ENCODE measurements at places on chromosomes 7 and 10. TPM values are rescaled to one million over a fixed set of nuclear protein-coding genes. Genes with fewer than 3 reads are reported as not detected.

- DNase-seq = no peak
Measured at GRCh38 chr10:131891929-131892805, 8.6 kb upstream of the PPP2R2D start.

- DNase-seq = no peak
Measured at GRCh38 chr7:96224685-96225084, 97.2 kb downstream of the SLC25A13 start.

GRCh38 chr10:80590585-80591125, 53.0 kb downstream of the SH2D4B start:
- DNase-seq = no peak

- DNase-seq = peak; percentile 98
Measured at GRCh38 chr10:114714281-114714741, 56.2 kb upstream of the ABLIM1 start.

- no peak for DNase-seq
Measured at GRCh38 chr10:132555648-132556575, 18.3 kb downstream of the INPP5A start.

- no peak for DNase-seq
Measured at GRCh38 chr7:151252961-151253711, 4.6 kb upstream of the SMARCD3 start.

DNA sequence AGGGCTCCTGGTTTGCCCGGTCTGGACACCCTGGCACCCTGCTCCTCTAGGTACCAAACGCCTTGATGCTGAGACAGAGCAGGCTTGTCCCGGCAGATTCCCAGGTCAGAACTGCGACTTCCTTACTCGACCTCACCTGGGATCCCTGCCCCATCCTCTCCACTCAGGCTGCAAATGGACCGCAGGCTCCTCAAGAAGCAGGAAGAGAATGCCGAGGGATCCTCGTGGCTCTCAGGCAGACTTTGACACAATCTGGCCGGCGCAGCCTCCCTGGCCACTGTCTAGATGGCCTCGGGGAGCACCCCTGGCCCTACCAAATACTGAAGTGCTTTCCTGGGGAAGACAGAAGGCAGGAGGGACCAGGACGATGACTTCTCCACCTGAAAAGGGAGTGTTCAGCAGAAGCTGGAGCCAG, 421 bp upstream of the NODAL start:
- DNase-seq = no peak

DNA sequence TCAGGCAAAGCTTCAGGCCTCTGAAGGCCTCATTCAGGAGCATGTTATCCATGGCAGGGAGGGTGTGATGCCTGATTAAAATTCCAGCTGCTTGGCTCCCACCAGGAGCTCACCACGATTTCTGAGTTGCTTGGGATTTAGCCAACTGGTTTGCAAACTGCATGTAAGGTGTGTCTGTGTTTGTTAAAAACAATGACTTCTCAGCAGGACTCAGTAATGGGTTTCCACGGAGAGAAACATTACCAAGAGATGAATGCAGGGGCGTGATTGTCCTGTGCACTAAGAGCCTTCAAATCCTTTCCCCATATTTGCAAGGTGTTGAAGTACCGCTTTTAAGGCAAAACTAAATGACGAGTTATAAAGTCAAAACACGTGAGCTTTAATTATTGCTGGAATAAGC, 88.8 kb upstream of the BTBD16 start:
- DNase-seq = no peak

GRCh38 chr10:73785721-73786511, 510 bp downstream of the ZSWIM8 start:
- DNase-seq = peak; percentile 65

GRCh38 chr10:118912961-118913600, 116.4 kb upstream of the NANOS1 start:
- DNase-seq = no peak

GRCh38 chr10:3886641-3887251, 101.7 kb upstream of the KLF6 start:
- DNase-seq = peak; percentile 96

GRCh38 chr7:150481186-150481920, 30.9 kb downstream of the GIMAP8 start:
- DNase-seq = no peak

DNA sequence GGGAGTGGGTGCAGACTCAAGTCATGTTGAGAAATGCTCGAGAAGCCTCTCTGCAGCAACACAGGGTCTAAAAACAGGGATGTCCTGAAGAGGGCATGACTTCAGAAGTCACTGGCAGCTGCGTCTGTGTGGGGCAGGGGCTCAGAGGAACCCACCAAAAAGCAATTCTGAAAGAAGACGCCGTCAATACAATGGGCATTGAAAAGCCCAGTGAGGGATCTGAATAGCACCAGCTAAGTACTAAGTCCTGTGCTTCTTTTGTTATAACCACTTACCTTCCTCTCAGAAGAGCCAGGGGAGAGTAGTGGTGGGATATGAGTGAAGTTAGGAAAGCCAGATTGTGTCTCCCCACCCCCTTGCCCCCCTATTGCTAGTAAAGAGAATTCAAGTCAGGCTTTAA, 137.2 kb downstream of the INHBA start:
- DNase-seq = no peak

- no peak for DNase-seq
Measured at GRCh38 chr10:88417387-88418030, 165.6 kb downstream of the RNLS start.

GRCh38 chr7:1192171-1192676, 32.2 kb upstream of the ZFAND2A start:
- peak; percentile 95 for DNase-seq

- DNase-seq = peak; percentile 41
Measured at GRCh38 chr10:43479275-43479674, 42.4 kb downstream of the ZNF487 start.

DNA sequence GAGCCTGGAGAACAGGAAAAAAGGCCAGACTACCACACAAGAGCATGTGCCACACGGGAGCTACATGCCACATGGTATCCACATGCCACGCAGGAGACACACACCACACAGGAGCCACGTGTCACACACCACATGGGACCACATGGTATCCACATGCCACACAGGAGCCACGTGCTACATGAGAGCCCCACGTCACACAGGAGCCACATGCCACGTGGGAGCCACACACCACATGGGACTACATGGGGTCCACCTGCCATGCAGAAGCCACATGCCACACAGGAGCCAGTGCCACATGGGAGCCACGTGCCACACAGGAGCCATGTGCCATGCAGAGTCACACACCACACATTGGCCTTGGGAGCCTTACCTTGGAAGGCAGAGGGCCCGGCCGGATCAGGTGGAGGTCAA, 244.4 kb upstream of the PPP2R2D start:
- DNase-seq = no peak

GRCh38 chr7:43879477-43879876, 10.2 kb upstream of the MRPS24 start:
- peak; percentile 93 for DNase-seq

DNA sequence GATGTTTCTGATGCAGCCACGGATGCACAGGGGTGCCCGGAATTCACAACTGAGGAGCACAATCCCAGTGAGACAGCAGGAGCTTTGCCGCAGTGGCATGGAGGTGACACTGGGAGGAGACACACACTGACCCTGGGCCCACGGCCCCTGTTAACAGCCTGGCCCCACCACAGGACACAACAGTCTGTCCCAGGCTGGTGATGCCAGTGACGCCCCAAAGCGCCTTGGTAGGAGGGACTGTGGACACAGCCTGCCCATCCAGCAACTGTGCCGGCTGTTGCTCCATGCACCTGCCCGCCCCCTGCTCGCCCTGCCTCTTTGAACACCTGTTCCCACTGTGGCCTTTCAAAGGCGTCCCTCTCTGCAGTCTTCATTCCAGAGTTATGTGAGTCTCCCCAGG, 49.8 kb downstream of the KLF6 start:
- no peak for DNase-seq

GRCh38 chr10:930625-931325, 730 bp downstream of the LARP4B start:
- DNase-seq = peak; percentile 30

- DNase-seq = peak; percentile 30
Measured at GRCh38 chr10:29600067-29600466, 34.7 kb downstream of the SVIL start.

DNA sequence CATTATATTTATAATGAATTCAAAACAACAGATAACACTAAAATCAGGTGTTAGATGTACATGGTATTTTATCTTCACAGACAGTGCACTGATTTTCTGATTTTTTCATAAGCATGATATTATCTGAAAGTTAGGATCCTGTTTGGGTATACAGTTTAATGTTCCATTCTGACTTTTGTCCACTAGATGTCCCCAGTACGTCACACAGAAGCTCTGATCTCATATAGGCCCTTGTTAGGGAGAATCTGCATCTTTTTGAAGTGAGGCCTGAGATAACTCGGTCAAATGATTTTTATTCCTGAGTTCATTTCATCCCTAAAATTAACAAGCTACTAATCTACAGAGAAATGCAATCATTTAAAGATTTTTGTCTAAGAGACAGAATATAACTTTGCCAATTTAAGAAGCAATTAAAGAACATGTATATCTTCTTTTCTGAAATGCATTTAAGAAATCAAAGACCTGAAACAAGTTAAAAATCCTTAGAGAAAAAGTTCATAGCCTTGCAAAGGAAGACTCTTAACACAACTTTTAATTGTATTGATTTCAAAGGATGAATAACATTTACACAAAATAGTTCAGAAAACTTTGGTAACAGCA, 72.0 kb upstream of the TES start:
- DNase-seq = peak; percentile 83

DNA sequence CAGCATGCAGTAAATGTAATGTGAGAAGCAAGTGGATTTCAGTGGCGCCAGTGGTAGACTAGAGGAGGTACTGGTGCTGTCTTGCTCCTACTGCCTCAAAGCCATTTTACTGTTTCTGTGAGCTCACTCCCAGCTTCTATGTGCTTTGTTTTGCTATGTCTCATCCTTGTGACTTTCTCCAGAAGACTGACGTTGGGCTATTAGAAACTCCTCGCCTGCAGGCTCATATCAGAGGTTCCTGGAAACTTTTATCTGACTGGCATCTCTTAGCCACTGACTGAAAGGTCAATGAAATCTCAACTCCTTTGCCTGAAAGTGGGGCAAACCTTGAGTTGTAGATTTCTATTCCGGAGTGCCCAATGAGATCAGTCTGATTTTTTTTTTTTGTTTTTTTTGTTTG, 66.4 kb upstream of the SORCS1 start:
- DNase-seq = no peak

- no peak for DNase-seq
Measured at GRCh38 chr10:124378881-124379471, 39.7 kb downstream of the OAT start.

DNA sequence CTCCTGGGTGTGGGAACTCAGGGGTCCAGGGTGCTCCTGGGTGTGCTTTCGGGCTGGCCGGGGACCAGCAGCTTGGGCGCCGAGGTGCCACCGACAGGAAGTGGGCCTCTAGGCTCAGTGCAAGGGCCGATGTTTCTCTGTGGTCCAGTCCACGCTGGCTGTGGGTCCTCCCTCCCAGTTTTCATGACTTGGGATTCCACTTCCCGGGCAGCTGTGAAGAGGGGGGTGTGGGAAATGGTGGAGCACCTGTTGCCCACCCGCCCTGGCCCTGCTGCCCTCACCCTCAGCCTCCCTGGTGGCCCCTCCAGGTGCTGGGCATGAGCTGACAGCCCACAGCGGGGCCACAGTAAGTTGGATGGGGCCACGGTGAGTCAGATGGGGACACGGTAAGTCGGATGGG, 58.5 kb downstream of the NKX6-2 start:
- DNase-seq = no peak

DNA sequence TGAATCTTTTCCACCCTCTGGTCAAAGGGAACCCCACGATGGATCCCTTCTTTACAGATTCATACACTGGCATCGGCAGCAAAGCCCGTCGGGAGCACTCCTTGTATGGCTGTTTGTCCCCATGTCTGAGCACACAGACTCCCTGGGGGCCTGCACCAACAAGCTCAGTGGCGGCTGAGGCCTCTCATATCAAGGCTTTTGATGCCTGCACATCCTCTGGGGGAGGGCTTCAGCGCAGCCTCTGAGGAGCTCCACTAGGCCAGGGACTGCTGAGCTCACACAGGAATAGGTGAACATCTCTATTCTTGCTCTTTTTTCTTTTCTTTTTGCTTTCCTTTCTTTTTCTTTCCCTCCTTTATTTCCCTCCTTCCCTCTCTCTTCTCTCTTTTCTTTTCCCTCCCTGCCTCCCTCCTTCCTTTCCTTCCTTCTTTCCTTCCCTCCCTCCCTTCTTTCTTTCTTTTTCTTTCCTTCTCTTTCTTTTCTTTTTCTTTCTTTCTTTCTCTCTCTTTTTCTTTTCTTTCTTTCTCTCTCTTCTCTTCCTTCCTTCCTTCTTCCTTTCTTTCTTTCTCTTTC, 174.6 kb downstream of the CCDC3 start:
- DNase-seq = no peak

DNA sequence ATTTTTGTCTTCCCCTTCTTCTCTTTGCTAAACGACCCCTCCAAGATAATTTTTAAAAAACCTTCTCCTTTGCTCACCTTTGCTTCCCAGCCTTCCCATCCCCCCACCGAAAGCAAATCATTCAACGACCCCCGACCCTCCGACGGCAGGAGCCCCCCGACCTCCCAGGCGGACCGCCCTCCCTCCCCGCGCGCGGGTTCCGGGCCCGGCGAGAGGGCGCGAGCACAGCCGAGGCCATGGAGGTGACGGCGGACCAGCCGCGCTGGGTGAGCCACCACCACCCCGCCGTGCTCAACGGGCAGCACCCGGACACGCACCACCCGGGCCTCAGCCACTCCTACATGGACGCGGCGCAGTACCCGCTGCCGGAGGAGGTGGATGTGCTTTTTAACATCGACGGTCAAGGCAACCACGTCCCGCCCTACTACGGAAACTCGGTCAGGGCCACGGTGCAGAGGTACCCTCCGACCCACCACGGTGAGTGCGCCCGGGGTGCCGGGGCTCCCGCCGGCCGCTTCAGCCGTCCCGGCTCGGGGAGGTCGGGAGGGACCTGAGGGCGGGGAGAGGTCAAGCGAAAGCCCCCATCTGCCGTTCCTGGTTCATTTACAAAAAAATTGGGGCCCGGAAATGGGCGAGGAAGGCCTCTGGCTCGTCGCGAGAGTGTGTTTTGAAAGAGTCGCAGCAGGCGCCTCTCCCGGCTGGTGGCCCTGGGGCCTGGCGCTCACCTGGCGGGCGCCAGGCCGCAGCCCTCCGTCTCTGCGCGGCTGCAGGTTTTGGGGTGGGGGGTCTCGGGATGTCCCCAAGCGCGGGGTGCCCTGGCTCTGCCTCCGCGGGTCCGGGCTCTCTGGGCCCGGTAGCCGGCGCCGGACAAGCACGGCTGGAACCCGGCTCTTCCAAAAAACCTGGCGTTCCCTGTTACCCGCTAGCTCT, 1.2 kb downstream of the GATA3 start:
- no peak for DNase-seq

- no peak for DNase-seq
Measured at GRCh38 chr10:132296666-132297443, 10.9 kb downstream of the STK32C start.

GRCh38 chr7:70812511-70812910, 319.4 kb upstream of the GALNT17 start:
- DNase-seq = no peak

OR2A7 gene
- not detected for total RNA-seq

ITGA8 gene
- total RNA-seq = under 0.01 TPM

VAX1 gene
- not detected for total RNA-seq

SPDYE5 gene
- total RNA-seq = not detected

TUBAL3 gene
- not detected for total RNA-seq

OR6V1 gene
- total RNA-seq = not detected

ATRNL1 gene
- 0.18 TPM for total RNA-seq

CHST15 gene
- 0.18 TPM for total RNA-seq
